Left lung (tissue), 14 donors: ENCODE measurements at places on chromosomes 2 and 18. TPM values are rescaled to one million over a fixed set of nuclear protein-coding genes. Genes with fewer than 3 reads are reported as not detected.

DNA sequence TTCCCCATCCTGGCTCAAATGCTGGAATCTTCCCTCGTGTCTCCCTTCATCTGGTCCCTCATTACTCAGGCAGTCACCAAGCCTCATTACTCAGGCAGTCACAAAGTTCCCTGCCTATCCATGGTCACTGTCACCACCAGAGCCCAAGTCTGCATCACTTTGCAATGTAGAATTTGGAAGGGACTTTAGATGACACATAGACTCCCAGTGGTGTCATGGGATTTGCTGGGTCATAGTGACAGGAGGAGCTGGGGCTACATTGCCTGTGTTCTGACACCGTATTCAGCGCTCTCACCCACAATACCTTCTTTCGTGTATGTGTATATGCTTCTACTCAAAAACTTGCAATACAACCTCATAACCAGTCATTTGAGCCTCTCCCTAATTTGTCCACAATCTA is 2.1 kb upstream of the EMILIN1 start:
- DNase-seq: no peak

PAX3 gene
- polyA plus RNA-seq: 0.13 TPM

ACTG2 gene
- polyA plus RNA-seq: 48.5 TPM

- no peak for DNase-seq
Measured at GRCh38 chr18:57698571-57699276, 77.1 kb upstream of the NARS1 start.

SP140 gene
- 1.2 TPM for polyA plus RNA-seq

GRCh38 chr2:180125245-180125962 is 118.3 kb upstream of the CWC22 start:
- DNase-seq: peak; percentile 87
